ENCODE measurements at places on chromosomes 13 and 19. TPM values are rescaled to one million over a fixed set of nuclear protein-coding genes. Genes with fewer than 3 reads are reported as not detected.

The PRR20D gene
- total RNA-seq, result not detected

The PTPRS gene
- 61.7 TPM for total RNA-seq

The UGGT2 gene
- total RNA-seq, result 86.3 TPM

The ADM5 gene
- total RNA-seq, result 0.77 TPM

The ZNF223 gene
- total RNA-seq, result 5.4 TPM

The UPK1A gene
- under 0.01 TPM for total RNA-seq

The CPB2 gene
- total RNA-seq, result not detected

Measured in regular cardiac myocyte (primary cell).